ENCODE measurements at places on chromosomes 2 and 18.
A peak's percentile ranks its signal among the peaks of the same experiment; 100 is the strongest.

GRCh38 chr2:80396276-80396675, 91.7 kb upstream of the LRRTM1 start:
- no peak for DNase-seq

GRCh38 chr2:43710866-43711265, 34.6 kb upstream of the C1GALT1C1L start:
- no peak for DNase-seq

DNA sequence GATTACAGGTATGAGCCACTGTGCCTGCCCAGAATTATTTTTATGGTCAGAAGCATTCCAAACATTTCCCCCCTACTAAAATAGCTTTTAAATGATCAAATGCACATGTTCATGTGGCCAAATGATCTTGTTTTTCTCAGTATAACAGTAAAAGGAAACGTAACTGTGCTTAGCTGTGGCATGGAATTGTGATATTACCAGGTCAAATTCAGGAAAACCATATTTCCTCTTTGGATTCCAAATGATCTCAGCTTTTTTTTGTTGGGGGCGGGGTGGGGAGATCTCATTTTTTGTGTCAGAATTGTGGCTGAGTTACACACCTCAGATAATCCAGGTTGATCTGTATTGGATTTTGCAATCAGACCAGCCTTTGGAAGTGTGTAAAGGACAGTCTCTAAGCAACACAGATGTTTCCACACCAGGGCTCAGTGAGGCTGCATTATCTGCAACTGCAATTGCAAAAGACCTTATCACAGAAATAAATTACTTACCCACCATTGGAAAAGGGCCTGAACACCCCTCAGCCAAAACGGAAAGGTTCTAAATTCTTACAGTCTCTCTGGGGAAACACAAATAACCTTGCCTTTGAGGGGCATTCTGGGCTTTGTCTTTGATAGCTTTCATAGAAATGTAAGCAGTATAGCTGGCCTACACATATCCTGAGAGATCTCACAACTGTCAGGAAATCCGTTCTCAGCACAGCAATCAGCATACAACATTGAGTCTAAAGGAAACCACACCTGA, 8.4 kb downstream of the CASP10 start:
- DNase-seq, result no peak

- DNase-seq, result no peak
Measured at GRCh38 chr2:15640261-15640711, 48.6 kb downstream of the DDX1 start.

DNA sequence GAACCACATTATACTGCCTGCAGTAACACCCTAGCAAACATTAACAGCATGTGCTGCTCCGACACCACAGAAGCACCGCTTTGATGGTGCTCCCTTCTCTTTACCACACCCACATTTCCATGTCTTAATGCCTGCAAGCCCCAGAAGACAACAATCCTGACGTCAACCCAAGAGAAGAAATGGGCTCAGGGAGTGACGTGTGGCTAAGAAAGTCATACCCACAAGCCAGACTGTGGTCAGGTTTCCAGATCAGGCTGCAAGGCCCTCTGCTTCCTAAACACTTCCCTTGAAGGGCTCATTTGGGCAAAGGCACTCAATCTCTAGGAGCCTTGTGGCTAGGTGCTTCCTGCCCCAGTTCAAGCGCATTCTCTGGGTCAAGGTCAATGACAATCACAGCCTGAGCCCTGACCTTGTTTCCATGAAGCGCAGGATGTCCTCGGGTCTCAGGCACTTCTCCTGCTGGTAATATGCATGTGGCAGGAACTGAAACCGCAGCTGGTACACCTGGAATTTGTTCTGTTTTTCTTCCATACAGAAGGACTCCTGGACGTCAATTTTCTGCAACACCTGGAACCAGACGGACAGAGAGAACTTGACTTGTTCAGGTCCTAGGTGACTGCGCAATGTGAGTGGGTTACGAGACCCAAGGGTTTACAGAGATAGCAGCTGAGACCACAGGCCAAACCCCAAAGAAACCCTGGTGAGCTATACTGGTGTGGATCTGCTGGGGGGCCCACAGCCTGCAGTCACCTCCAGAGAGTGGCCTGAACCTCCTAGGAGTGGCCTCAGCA, 67.2 kb downstream of the POLR1A start:
- no peak for DNase-seq

DNA sequence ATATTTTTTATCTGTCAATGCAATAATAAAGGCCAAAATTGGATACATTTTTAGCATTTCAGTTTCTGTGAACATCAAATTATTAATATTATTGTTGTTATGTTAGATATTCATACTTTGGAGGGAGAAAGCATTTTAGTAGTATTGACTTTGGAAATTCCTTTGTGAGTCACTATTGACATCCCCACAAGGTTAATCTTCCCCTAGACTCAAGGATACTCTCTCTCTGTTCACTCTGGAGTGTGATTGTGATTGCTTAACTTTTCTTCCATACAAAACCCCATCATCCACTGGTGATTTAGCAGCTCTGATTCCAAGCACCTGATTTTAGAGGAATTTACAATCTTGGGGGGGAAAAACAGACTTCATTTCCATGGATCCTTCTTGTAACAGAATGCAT, 352.0 kb downstream of the THSD7B start:
- no peak for DNase-seq

DNA sequence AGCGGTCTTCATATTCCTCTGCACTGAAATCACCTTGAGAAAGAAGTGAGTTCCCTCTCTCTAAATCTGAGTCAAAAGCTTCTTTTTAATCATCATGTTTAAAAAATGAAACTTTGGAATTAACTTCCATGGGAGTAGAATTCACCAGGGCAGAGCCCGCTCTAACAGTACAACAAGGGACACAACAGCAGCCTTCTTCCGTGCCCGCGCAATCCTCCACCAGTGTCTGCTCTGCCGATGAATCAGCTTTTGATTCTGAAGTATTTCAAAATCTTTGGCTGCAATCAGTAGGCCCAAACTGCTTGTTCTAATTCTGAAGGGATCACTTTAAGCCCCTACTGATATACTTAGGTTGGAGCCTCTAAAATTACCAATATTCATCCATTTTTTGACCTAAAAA, 76.9 kb downstream of the USP40 start:
- DNase-seq, result no peak

GRCh38 chr2:40432921-40433483, 18.9 kb downstream of the SLC8A1 start:
- no peak for DNase-seq

DNA sequence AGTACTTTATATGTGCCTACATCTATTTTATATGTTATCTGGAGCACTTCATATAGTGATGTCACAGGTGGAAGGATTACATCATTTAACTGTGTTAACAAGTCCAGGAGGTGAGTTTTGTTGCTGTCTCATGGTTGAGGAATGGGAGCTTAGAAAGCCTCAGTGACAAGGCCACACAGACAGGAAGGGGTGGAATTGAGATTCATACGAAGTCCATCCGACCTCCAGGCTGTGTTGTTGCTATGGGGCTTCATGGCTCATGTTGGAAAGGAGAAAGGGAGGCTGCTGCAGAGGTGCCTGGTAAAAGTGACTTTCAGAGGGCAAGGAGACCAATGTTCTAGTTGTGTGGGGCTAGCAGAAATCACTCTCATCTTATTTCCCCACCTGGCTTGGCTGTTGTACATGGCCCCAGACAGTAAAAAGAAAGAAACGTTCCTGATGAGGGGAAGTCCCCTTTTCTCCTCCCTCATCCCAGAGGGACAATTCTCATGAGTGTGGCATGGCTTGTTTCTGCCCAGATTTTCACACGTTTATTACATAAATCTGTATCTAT, 31.0 kb upstream of the GREB1 start:
- no peak for DNase-seq

DNA sequence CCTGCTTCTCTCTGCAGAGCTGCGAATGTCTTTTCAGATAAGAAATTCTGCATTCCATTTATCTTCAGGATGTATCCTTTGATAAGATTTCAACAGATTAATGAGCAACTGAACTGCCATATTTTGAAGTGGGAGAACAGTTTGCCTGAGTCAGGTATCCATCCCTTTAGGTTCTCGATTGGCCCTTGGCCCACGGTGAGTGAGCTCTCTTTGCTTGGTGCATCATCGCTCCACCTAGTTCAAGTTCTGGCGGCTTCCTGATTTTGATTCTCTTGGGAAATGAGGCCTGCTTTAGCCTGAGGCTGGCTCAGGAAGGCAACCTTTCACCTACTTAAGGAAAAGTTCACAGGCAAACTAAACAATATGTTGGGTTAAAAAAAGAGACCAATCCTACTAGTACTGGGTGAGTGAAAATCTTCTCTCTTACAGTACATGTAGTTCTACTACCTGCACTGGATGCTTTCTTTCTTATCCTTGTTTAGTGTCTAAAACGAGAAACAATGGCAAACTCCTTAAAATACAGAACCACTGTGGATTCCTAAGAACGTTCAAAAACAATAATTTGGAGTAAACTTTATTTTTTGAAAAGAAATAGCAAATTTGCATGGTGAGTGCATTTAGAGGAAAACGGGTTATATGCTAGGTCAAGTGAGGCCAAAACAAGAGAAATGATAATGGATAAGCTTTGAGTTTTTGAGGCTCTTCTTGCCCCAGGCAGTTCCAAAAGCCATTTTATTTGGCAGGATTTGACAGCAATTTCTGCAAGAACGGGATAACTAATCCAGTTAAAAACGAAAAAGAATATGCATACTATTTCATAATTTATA, 837 bp upstream of the ACSL3 start:
- peak; percentile 24 for DNase-seq

- DNase-seq, result no peak
Measured at GRCh38 chr2:73063909-73064875, 7.3 kb downstream of the SFXN5 start.

DNA sequence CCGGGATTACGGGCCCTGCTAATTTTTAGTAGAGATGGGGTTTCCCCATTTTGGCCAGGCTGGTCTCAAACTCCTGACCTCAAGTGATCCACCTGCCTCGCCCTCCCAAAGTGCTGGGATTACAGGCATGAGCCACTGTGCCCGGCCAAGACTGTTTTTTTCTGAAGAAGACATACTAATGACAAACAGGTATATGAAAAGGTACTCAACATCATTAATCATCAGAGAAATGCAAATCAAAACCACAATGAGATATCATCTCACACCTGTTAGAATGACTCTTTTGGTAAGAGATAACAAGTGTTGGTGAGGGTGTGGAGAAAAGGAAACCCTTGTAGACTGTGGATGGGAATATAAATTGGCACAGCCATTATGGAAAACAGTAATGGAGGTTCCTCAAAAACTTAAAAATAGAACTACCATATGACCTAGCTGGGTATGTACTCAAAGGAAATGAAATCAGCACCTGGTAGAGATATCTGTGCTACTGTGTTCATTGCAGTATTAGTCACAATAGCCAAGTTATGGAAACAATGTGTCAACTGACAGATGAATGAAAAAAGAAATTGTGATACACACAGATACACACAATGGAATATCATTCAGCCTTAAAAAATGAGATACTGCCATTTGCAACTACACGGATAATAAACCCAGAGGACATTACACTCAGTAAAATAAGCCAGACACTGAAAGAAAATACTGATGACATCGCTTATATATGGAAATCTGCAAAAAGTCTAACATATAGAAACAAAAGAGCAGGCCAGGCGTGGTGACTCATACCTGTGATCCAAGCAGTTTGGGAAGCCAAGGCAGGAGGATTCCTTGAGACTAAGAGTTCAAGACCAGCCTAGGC, 20.8 kb downstream of the SOS1 start:
- DNase-seq, result no peak

DNA sequence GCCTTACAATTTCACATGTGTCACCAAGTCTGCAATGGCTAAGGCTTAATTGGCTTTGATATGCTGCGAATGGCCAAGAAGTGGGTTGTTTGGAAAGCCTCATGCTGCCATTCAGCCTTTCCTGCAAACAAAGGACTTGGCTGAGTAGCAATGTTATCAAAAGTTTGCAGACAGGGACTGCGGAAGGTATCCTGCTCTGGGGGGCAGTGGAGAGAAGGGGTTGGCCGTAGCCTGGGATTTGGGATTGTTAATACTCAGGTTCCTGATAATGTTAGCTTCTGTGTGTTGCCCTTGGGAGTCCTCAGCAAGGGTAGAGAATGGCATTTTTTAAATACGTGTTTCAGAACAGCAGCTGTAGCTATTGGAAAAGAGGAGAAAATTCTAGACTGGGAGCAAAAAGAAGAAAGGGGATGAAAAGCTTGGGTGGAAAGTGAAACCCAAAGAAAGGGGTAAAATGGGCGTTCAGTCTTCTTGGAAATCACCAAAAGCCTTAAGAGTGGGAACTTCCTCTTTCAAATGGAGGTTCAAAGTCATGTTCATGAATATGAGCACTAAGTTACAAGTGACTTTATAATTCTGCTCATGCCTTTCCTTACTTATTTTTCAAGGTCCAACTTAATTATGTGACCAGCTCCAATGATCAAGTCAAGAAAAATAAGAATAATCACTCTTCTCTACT, 325.1 kb downstream of the RNF144A start:
- no peak for DNase-seq

- peak; percentile 63 for DNase-seq
Measured at GRCh38 chr2:167509586-167509985, 621.3 kb downstream of the XIRP2 start.

DNA sequence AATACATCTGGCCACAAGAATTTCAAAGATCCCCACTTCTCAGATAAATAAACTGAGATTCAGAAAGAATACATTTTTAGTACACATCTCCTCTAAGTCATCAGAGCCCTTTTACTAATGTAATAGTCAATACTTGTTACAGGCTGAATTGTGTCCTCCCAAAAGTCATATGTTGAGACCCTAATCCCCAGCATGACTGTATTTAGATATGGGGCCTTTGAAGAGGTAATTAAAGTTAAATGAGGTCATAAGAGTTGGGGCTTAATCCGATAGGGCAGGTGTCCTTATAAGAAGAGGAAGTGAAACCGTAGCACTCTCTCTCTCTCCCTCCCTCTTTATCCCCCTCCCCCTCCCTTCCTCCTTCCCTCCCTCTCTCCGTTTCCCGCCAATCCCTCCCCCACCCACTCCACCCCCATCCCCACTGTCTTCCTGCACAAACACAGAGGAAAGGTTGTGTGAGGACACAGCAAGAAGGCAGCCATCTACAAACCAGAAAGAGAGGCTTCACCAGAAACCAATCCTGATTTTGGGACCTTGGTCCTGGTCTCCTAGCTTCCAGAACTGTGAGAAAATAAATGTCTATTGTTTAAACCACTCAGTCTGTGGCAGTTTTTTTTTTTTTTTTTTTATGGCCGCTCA, 66.6 kb upstream of the ZNF397 start:
- no peak for DNase-seq

GRCh38 chr2:39673018-39673417, 7.3 kb downstream of the TMEM178A start:
- DNase-seq, result no peak

DNA sequence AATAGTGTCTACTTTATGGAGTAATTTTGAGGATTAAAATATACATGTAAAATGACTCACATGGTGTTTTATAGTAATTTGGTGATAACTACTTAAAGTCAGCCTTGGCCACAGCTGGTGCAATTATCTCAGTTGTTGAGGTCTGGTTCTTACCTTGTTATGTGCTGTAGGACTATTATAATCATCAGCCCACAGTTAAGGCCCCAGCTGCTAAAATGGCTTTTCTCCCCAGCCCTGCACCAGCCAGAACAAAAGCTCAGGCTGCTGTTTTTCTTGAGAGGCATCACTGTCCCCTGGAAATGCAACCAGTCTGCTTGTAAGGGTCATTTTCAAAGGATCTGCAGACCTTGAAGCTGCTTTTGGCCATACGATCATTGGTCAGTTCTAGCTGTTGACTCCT, 283.3 kb upstream of the THUMPD2 start:
- DNase-seq, result no peak

- DNase-seq, result no peak
Measured at GRCh38 chr2:160271171-160272086, 71.4 kb upstream of the ITGB6 start.

- DNase-seq, result no peak
Measured at GRCh38 chr2:231887756-231888155, 38.4 kb downstream of the NPPC start.

GRCh38 chr2:96587843-96588242, 50.3 kb downstream of the KANSL3 start:
- no peak for DNase-seq
